Amniotic epithelial cell (primary cell): ENCODE measurements at places on chromosomes 12 and 14.

DNA sequence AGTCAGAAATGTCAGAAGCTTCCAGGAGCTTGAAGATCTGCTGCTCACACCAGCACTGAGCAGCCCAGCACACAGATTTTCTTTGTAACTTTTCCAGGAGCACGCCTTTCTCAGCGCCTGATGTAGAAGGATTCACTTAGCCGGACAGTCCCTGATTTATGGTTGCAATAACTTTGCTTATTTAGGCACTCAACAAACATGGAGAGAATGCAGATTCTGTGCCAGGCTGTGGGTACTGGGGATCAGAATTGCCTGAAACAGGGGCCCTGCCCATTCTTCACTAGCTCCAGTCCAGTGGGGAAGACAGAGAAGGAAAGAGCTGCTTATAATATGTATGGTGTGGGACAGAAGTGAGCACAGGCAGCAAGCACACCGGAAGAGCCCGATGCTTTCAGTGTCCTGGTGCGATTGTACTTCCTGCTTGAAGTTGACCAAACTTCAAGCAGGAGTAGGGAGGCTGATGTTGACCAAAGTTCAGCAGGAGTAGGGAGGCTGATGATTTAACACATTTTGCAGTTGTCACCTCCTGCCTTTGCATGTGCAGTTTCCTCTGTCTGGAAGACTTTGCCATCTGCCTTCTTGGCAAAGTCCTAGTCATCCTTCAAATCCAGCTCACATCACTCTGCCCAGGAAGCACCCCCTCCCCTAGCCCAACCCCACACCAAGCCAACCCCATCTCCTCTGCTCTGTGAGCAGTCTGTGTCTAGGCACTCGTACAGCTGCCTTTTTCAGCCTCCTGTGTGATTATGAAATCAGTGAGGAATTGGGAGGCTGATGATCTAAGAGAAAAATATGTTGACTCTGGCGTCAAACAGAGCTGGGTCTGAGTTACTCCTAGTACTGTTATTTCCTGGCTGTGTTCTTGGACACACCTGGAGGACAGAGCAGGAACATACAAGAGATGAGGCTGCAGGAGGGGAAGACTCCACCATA is 12.0 kb upstream of the PRIMA1 start:
- no peak for DNase-seq

- peak; percentile 12 for DNase-seq
Measured at GRCh38 chr14:104137297-104138097, 890 bp upstream of the KIF26A start.

DNA sequence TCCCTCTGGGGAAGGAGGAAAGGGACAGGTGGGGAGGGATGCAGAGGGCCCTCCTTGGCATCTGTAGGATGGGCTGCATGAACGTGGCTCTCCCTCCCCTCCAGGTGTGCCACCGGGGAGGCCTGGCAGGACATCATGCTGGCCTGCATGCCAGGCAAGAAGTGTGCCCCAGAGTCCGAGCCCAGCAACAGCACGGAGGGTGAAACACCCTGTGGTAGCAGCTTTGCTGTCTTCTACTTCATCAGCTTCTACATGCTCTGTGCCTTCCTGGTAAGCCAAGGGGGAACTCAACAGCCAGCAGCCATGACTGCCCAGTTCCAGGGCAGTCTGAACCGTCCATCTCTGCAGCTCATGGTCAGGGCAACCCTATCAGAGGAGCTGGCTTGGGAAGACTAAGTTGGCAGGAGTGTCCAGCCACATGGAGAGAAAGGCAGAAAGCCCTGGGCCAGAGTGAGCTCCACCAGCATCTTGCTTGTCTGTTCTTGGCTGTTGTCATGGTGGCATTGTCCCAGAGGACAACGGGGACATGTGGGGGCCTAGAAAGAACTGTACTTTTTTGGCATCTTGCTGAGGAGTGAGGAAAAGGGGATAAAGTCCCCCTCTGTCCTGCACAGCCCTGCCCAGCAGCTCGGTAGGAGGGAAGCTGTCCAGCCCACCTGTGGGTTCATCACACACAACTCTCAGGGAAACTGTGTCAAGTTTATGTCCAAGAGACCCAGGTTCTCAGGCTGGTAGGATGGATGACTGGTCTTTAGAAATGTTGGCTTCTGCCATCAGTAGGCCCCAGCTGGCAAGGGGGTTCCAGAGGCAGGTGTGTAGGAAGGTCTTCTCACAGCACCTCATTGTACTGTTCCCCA is 129.8 kb upstream of the FKBP4 start:
- no peak for DNase-seq

DNA sequence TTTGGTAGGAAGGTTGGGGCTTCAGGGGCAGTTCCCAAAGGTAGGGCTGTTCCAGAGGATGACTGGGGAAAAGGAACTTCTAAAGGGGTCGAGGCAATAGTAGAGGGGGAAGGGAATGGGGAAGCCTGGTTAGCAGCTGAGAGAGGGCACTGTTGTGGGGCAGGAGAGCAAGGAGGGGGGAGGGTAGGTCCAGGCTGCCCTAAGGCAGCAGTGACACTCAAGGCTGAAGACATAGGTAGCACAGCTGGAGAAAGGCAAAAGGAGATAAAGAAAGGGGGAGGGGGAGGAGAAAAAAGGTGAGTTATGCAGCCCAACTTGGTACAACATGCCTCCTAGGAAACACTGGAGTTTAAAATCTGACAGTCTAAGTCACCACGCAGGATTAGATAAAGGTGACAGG is 3.9 kb downstream of the NACA start:
- no peak for DNase-seq

DNA sequence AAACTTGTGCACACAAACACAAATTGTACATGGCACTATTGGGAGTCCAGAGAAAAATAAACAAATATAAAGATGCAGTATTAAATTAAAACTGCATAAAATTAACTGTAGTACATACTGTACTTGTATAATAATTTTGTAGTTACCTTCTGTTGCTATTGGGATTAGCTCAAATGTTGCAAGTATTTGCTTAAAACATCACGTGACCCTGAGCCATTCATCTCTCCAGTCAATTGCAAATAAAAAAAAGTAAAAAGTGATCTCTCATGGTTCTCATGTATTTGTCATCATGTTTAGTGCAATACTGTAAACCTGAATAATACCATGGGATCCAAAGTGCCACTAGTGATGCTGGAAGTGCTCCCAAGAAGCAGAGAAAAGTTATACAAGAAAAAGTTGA is 88.1 kb upstream of the NAV3 start:
- DNase-seq, result no peak

- DNase-seq, result peak; percentile 81
Measured at GRCh38 chr14:48771717-48772116, 814.5 kb downstream of the RPS29 start.

- DNase-seq, result no peak
Measured at GRCh38 chr12:14930299-14930698, 8.0 kb downstream of the ERP27 start.

- DNase-seq, result no peak
Measured at GRCh38 chr12:104648756-104649155, 192.0 kb downstream of the CHST11 start.

GRCh38 chr12:111638556-111638955 is 39.4 kb upstream of the ATXN2 start:
- peak; percentile 93 for DNase-seq

GRCh38 chr12:57500213-57500612 is 12.3 kb downstream of the MARS1 start:
- no peak for DNase-seq

- no peak for DNase-seq
Measured at GRCh38 chr12:70094467-70094866, 148.8 kb upstream of the CNOT2 start.

DNA sequence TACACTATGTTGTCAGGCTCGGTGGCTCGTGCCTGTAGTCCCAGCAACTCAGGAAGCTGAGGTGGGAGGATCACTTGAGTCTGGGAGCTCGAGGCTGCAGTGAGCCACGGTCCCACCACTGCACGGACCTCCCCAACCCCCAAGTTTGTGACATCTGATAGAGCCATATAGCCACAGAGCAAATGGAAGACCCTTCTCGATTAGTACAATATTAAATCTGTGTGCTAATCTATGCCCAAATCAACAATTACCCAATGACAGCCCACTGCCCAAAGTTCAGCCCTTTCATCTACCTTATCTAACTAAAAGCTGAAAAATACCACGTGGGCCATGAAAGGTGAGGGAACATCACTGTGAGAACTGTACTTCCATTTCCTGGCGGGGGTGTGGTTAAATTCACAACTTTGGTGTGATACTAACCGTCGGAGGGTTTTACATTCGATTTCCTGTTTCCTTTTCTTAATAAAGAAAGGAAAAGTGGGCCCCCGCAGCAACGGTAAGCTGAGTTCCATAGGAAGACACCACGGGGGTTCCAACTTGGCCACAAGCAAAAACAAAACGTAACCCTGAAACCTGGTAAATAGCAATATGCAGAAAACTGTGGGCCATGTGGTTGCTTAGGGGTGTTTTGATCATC is 31.2 kb upstream of the FOS start:
- no peak for DNase-seq

DNA sequence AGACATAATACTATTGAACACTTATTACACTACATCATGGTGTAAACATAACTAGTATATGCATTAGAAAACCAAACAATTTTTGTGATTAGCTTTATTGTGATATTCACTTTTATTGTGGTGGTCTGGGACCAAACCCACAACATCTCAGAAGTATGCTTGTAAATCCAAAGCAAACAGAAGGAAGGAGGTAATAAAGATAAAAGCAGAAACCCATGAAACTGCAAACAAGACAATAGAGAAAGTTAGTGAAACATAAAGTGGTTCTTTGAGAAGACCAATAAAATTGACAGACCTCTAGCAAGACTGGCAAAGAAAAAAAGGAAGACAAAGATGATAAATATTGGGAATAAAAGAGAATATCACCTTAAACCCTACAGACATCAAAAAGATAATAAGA is 268.3 kb downstream of the RPAP3 start:
- DNase-seq, result no peak

GRCh38 chr14:73787486-73788316 is 63.9 kb upstream of the PTGR2 start:
- DNase-seq, result peak; percentile 74

DNA sequence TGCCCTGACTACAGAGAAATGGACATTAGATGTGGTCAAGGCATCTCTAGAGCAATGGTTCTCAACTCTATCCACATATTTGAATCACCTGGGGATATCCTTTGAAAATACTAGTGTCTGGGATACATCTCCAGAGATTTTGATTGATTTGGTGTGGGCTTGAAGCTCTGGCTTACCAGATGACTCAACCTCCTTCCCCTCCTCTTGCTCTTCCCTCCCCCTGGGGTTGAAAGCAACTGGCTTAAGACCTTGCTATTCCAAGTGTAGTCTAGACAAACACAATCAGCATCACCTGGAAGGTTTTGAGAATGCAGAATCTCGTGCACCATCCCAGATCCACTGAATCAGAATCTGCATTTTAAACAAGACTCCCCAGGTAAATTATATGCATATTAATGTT is 183.8 kb downstream of the DAD1 start:
- no peak for DNase-seq

GRCh38 chr12:40228727-40229126 is 3.9 kb downstream of the LRRK2 start:
- no peak for DNase-seq

GRCh38 chr14:85400678-85401077 is 129.3 kb upstream of the FLRT2 start:
- DNase-seq, result no peak

- DNase-seq, result peak; percentile 91
Measured at GRCh38 chr14:74065746-74066575, 18.3 kb downstream of the ALDH6A1 start.

DNA sequence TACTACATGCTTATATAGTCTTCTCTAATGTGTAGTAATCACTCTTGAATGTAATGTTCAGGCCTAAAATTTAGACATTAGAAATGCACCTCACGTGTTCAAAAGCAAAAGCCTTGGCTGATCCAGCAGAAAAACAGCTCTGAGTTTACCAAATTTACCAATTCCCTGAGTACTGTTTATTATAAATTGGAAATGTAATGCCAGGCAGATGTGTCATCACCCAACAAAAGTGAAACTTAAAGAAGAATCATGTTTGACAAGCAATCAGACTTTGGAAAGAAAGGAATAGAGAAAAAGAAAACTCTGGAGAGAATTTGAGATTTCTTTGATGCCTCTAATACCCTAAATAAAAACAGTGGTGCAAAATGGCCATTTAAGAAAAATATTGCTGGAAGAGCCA is 26.5 kb upstream of the STRAP start:
- DNase-seq, result peak; percentile 35

GRCh38 chr12:128729628-128730121 is 94.1 kb downstream of the SLC15A4 start:
- DNase-seq, result no peak

DNA sequence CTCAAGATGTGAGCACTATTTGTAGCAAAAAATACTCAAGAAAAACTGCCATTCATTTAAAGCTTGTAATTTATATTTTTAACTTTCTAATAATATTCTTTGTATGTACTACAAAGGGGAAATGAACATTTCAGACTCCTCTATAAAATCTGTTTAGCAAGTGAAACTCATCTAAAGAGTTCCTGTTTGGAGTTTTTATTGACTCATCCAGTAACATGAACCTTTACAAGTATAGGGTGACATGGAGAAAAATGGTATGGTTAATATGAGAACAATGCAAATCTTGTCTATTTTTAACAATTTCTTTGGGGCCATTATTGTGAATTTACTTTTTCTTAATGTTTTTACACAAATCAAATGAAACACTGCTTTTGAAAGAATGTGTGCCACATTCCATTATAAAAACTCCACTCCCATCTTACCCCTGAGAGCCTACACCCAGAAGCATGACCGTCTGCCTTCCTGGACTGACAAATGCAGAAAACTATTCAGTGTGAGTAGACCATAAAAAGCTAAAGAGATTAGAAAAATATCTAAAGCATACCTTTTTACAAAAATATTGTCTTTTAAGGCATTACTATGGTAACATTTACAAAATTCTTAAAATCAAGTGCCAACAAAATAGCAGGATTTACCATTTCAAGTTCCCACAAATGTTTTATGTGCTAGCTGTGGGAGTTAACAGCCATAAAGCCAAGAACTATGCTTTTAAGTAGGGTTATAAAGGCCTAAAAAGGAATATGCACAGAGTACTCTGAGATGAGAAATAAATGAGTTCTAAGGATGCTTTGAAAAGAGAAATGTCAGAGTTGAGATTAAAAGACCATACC is 144.0 kb downstream of the ADAMTS20 start:
- DNase-seq, result no peak

DNA sequence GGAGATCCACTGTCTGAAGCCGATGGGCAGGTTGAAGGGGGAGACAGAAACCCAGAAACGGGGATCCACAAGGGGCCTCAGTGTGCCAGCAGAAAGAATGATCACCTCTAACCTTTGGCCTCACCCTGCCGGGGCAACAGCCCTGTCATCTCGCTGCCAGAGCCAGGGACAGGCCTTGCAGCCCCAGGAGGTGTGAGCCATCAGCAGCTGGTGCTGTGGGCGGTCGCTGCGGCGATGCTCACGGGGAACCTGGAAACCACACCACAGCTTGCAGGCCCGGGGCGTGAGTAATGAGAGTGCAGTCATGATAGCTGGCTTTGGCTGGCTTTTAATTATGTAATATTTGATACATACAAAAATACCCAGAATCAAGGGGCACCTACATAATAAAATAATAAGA is 4.7 kb upstream of the TTC7B start:
- peak; percentile 46 for DNase-seq

GRCh38 chr14:24139272-24139934 is 2.0 kb downstream of the EMC9 start:
- no peak for DNase-seq
